Activated naive CD4-positive, alpha-beta T cell treated with Interleukin-2 at 50 U/mL for 16 hours (primary cell): ENCODE measurements at places on chromosomes 7 and 10.
A peak's percentile ranks its signal among the peaks of the same experiment; 100 is the strongest.

GRCh38 chr7:36736899-36737211 is 12.6 kb upstream of the AOAH start:
- DNase-seq, result no peak

DNA sequence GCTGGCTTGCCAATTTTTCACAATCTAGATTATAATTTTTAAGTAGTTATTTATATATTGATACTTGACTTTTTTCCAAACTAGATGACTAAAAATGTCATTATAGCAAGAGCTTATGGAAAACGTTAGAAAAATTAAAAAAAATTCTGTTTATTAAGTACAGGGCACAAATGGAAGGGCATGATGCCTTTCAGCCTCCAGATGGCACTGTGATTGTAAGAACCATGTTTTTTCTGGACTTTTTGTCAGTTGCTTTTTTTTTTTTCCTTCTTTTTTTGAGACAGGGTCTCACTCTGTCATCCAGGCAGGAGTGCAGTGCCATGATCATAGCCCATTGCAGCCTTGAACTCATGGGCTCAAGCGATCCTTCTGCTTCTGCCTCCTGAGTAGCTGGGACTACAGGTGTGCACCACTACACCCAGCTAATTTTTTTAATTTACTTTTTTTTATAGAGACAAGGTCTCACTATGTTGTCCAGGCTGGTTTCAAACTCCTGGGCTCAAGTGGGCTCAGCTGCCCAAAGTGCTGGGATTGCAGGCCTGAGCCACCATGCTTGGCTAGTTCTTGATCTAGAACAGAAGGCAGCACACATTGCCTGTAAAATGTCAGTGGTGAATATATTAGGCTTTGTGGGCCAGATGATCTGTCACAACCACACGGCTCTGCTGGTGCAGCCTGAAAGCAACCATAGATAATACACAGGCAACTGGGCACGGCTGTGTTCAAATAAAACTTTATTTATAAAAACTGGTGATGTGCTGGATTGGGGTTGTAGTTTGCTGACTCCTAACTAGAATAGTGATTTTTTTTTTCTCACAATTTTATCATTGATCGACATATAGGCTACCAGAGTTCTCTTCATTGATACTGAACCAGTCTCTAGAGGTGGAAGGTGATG is 27.4 kb downstream of the UCMA start:
- no peak for DNase-seq

DNA sequence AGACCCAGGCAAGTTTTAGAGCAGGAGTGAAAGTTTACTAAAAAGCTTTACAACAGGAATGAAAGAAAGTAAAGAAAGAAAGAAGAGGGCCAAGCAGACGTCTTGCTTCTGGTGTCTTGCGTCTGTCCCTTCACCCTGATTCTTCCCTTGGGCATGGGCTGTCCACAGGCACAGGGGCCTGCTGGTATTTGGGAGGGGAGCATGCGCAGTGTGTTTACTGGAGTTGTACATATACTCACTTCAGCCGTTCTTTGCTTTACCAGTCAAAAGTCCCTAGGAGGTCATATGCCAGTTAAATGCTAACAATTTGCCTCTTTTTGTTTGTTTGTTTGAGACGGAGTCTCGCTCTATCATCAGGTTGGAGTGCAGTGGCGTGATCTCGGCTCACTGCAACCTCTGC is 875.9 kb downstream of the REEP3 start:
- DNase-seq, result no peak

GRCh38 chr10:73744664-73744975 is 448 bp downstream of the SEC24C start:
- peak; percentile 71 for DNase-seq

DNA sequence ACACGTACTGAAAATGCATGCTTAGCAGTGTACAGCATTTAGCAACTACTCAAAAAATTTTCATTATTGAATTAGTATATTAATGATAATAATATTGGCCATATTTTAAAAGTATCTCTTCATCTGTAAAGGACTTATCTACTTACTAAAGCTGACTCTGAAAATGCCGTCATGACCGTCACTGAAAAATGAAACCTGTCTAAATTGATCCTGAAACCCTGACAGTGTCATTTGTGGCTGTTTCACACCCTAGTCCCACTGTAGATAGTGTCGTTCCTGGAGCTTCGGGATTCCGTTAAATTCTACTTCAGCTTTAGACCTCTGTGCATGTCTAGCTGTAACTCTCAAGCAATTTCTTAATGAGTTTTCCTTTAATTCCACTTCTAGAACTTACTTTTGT is 35.8 kb upstream of the EZH2 start:
- DNase-seq, result no peak

DNA sequence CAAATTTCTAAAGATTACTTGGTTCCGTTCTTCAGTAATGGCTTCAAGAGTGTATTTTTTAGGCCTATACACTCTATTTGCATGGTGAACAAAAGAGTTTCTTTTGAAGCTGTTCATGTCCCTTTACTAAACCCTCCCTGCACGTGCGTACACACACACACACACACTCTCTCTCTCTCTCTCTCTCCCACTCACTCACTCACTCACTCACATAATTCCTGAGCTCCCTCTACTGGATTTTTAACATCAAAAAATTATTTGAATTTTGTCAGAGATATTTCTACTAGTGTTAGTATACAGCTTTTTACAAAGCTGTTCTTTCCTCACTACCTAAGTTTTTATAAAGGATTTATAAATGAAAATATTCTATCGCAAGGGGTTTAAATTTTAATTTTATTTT is 85.9 kb downstream of the UBE3C start:
- no peak for DNase-seq

- DNase-seq, result no peak
Measured at GRCh38 chr10:110852947-110853346, 18.8 kb upstream of the PDCD4 start.

DNA sequence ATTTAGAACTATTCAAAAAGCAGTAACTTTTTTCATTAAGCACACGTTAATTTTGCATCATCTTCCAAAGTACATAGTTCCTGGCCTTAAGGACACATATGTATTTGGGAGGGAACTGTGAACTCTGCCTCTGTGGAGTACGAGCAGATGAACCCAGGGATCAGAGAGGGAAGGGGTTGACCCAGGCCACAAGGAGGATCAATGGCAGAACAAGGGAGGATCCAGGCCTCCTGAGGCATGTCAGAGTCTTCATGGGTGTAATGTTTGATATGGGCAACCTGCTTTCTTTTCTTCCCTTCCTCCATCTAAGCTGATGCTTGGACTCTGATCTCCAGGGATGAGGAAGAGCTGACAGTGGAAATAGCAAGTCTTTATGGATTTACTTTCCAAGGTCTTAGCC is 164.0 kb downstream of the SH2D4B start:
- no peak for DNase-seq

- DNase-seq, result no peak
Measured at GRCh38 chr7:31466036-31466435, 47.9 kb upstream of the ITPRID1 start.

DNA sequence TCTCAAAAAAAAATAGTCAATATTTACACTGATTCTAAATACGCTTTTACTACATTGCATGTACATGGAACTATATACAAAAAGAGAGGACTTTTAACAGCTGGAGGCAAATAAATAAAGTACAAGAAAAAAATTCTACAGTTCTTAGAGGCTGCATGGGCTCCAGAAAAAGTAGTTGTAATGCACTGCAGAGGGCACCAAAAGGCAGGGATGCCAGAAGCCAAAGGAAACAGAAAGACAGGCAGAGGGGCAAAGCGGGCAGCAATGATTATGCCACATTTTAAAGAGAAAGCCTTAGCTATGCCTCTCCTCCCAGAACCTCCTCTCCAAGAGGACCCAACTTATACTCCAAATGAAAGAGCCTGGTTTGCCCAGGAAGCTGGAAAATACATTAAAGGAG is 11.6 kb upstream of the ADCK2 start:
- DNase-seq, result no peak

- DNase-seq, result no peak
Measured at GRCh38 chr7:5678295-5679047, 103.0 kb downstream of the RNF216 start.

DNA sequence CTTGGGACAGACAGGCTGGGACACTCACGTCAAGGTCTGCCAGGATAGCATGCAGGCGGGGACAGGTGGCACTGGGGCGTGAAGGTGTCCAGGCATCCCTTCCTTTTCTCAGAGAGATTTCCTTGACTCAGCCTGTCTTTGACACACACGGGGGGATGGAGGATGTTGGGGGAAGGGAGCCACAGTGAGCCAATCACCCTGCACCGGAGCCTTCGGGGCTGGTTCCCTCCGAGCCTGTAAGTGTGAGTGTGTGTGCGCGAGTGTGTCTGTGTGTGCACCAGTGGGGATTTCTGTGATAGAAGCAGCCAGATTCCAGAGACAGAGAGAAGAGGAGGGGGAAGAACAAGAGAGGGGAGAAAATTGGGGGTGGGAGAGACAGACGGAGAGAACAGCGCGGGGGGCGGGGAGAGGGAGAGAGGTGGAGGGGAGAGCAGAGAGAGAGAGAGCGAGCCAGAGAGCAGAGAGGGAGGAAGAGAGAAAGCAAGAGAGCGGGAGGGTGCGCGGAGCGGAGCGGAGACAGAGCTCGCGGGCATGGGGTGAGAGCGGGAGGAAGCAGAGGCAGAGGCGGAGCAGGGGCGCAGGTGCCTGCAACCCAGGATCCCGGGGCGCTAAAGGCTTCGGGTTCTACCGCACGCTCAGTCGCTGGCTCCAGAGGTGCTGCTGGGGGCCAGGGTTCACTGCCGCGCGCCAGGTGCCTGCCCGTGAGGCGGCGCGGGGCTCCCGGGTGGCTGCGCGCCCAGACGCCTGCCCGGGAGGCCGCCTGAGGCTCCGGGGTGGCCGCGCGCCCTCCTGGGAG is 466 bp upstream of the GPR26 start:
- DNase-seq, result no peak

DNA sequence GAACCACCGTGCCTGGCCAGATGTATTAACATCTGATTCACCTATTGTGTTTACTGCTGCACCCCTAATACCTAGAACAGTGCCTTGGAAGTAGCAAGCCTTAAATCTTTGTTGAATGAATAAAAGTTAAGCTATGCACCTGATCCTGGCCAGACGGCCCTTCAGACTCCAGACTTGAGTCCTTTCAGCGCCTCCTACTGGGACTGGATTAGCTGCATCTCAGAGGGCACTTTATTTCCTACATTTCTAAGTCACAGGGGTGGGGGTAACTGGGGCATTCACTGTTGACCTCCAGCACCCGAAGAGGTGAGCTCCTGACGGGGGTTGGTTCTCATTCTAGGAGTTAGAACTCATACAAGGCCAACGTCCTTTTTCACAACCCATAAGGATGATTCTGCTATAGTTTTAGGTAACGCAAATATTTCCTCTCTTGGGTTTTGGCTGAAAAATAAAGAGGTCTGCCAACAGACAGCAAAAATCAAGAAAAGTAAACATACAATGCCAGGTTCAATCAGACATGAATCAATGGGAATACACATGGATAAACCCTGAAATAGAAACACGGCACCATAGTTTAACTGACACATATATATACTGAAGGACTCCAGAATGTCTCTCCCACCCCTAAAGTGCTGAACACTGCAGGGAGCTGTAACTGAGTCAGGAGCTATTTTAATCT is 48.0 kb upstream of the DLG5 start:
- DNase-seq, result no peak

- DNase-seq, result no peak
Measured at GRCh38 chr7:39904077-39904486, 46.0 kb upstream of the CDK13 start.

DNA sequence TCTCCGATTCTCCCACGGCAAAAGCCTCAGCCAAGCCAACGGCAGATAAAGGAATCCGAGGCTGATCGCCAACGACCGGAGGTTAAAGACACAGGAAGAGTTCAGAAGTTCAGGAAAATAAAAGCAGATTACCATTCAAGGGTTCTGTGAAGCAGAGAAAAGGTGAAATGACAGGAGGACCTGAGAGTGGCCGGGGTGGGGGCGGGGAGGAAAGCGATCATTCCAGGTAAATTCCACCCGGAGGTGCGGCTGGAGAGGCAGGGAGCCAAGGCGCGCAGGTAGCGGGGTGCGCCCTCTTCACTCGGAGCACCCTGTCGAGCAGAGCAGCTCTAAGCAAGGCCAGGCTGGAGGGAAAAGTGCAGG is 35.3 kb upstream of the SEPHS1 start:
- no peak for DNase-seq

- DNase-seq, result no peak
Measured at GRCh38 chr7:11776039-11776438, 56.0 kb downstream of the THSD7A start.

DNA sequence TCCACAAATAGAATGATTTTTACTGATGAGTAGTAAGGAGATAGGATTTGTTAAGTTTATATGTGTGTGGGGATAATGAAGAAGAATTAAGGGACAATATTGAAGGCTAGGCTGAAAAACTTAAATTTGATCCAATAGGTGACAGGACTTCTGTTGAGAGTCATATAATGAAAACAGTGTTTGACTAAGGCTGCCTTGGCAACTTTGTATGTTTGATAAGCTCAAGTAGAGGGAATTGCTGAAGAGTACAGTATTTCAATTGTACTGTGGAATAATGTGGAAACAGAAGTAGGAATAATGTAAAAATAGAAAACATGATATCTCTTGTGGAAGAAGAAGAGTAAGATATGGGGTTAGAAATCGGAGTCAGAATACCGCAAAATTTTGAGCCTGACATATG is 10.5 kb downstream of the R3HCC1L start:
- DNase-seq, result no peak

DNA sequence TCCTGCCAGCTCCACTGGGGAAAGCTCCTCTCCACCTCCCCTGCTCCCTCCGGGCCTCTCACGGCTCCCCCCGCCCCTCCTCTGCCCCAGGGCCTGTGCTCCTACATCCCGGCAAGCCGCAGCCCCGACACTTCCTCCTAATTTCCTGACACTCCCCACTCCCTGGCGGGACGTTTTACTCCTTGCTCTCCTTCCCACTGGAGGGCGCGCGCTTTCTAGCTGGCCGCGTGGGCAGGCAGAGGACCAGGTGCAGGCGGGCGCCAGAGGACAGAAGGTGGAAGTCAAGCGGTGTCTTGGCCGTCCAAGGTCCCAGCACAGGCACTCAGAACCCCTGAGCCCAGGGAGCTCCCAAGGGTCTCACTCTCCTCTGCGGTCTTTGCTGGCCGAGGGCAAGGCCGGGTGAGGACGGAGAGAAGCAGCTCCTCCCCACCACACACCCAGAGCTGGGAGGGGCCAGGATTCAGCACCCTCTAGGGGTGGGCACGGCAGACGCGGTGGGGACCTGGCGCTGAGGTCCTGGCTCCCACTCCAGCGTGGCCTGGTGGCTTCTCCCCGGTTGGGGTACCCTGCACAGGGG is 19.1 kb downstream of the ADAM8 start:
- DNase-seq, result no peak

GRCh38 chr7:37096341-37096740 is 352.3 kb downstream of the ELMO1 start:
- no peak for DNase-seq

- no peak for DNase-seq
Measured at GRCh38 chr10:2462581-2462980, 604.8 kb upstream of the PFKP start.

DNA sequence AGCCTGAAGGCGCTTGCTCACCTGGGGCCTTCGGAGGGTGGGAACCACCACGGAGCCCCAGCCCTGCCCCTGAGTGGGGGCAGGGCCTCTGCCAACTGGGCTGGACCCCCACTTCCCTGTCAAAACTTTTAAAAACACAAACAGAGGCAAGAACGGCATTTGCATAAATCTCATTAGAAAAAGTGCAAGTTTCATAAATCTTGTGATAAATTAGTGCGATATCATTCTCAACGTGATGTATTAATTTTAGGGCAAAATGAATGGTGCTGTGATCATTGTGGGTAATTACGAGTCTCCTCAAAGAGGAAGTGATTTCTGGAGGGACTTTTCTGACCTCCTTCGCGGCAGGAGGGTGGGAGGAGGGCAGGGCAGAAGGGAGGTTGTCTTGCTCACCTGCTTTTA is 98.3 kb downstream of the CDH23 start:
- DNase-seq, result no peak
